Bronchus fibroblast of lung (primary cell): ENCODE measurements at places on chromosomes 11 and 22. TPM values are rescaled to one million over a fixed set of nuclear protein-coding genes. Genes with fewer than 3 reads are reported as not detected.

NELL1 gene
- total RNA-seq: not detected in 2 replicates

OR2AG1 gene
- total RNA-seq: not detected in 2 replicates

PYGM gene
- 0.17 and 0.30 TPM in 2 replicates for total RNA-seq

MIAT gene
- total RNA-seq: 0.15 and 0.17 TPM in 2 replicates

SMC1B gene
- not detected in 2 replicates for total RNA-seq

TOLLIP gene
- 22.0 and 27.8 TPM in 2 replicates for total RNA-seq

CNTF gene
- total RNA-seq: 0.34 and 0.59 TPM in 2 replicates

SLC5A1 gene
- not detected in 2 replicates for total RNA-seq

UPK3A gene
- total RNA-seq: not detected in 2 replicates

PGA5 gene
- not detected in 2 replicates for total RNA-seq

GPHA2 gene
- not detected in 2 replicates for total RNA-seq

CCDC87 gene
- 0.15 TPM in 1 of 2 replicates, not detected in the other for total RNA-seq

RAB3IL1 gene
- total RNA-seq: 0.89 and 3.0 TPM in 2 replicates
